ENCODE measurements at places on chromosomes 3 and 15.

- no peak for DNase-seq
Observed at GRCh38 chr3:23590424-23591273, 215.1 kb upstream of the UBE2E1 start.

- no peak for DNase-seq
Observed at GRCh38 chr3:95048564-95048963, 985.7 kb downstream of the NSUN3 start.

DNA sequence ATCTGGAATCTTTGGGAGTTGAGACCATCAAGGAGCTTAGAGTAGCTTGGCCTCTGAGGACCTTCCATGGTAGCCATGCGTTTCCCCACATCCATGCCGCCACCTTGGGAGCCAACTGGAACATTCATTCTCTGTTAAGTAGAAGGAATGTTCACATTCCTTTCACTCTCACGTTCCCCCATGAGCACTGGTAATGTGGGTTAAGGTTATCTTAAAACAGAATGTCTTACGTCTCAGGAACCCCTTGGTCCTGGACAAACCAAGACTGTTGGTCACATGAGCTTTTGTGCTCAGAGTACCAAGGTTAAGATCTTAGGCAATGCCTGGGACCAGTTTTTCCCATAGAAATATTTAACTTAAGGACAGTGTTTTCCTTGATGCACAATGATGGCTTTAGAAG lies 211.7 kb upstream of the UBE2E1 start:
- no peak for DNase-seq

DNA sequence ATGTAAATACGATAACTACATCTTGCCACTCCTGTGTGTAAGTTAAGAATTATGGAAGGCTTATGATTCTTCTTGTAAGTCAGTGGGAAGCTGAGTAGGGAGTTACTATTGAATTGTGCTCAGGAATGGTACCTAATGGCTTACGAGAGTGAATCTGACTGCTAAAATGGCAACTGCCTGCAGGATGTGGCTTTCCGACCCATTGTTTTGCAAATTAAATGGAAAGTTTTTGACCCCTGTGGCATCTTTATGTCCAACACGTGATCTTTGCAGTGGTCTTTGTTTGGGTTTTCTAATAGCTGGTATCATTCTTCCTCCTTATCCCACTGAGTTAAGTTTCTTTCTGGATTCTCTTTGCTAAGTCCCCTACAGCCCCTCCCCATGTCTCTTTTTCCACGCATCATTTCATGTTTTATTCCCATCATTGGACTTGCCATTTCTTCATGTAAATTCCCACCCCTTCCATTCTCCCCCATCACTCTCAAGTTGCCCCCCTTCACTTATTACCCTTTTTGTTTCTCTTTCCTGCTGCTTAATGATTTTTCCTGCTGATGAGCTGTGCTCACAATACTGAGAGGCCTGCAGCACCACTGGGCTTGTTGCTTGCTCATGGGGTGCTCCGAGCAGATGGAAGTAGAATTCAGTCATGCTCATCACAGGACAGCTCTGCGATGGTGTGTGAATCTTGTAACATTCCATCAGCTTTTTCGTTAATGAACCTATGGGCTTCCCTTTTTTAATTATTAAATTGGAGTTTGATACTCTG lies 428.2 kb upstream of the IL12A start:
- no peak for DNase-seq

- no peak for DNase-seq
Observed at GRCh38 chr3:124019291-124019690, 27.4 kb upstream of the ROPN1 start.

GRCh38 chr15:47577461-47577860 lies 139.8 kb upstream of the SEMA6D start:
- DNase-seq = no peak

DNA sequence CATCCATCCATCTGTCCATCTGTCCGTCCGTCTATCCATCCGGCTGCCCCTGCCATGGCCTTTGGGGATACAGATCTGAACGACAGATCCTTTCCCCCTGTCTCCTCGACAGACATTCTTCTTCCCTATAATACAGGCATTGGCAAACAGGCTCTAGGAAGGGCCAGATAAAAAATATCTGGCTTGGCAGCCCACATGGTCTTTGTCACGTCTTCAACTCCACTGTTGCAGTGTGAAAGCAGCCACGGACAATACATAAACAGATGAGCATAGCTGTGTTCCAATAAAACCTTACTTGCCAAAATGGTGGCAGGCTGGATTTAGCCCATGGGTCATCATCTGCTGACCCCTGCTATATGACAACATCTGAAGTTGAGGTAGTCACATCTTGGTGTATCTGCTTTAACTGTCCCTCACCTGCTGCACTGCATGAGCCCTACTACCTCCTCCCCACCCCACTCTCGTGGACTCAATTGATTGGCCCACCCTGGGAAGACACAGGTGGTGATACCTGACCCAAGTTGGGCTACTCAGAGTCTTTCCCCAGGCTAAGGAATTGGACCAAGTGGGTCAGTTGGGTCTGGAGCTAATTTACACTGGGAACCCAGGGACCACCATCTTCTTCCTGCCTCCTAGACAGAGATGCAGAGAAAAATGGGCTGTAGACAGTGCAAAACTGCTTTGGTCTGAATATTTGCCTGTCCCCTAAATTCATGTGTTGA lies 128.4 kb upstream of the SMAD3 start:
- no peak for DNase-seq

GRCh38 chr15:93671387-93671943 lies 559.9 kb upstream of the MCTP2 start:
- no peak for DNase-seq

GRCh38 chr3:98388147-98388546 lies 2.3 kb upstream of the OR5K3 start:
- no peak for DNase-seq

- no peak for DNase-seq
Observed at GRCh38 chr3:150414959-150415358, 6.9 kb downstream of the TSC22D2 start.

GRCh38 chr3:170480111-170480510 lies 61.4 kb downstream of the CLDN11 start:
- DNase-seq = no peak

GRCh38 chr3:129635656-129636055 lies 29.2 kb upstream of the PLXND1 start:
- no peak for DNase-seq

DNA sequence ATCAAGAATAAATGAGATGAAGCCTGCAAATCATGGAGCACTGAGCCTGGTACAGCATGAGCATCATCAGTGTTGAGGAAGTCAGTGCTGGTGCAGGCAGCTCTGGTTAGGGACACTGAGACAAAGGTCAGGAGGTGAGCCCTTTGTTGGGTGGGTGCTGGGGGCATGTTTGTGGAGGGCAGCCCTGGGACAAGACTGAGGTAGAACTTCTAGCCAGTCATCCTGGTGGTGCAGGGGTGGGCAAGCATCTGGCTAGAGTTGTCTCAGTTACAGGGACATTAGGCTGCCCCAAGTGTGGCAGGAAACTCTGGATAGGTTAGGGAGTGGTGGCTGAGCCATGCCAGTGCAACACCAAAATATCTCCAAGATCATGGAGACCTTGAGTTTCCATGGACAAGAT lies 27.3 kb downstream of the WNT5A start:
- no peak for DNase-seq
